ENCODE measurements at places on chromosomes 13 and 19.

DNA sequence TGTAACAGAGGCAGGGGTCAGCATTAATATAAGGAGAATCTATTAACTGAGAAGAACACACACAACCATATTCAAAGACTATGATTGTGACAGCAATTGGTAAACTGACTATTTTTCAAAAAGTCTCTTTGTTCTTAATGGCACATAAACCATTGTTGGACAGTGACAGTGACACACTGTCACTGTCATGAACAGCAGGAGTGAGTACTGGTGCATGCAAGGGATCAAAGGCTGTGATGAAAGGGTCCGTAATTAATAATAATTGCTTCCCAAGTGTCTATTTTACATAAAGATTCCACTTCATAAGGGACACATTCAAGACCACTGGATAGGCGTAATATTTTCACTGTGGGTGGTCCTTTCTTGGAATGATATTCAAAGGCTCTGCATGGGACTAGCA lies 50.7 kb downstream of the LHFPL6 start:
- no peak for DNase-seq

- peak; percentile 20 for DNase-seq
Observed at GRCh38 chr13:45781553-45782326, 69.8 kb downstream of the SIAH3 start.

DNA sequence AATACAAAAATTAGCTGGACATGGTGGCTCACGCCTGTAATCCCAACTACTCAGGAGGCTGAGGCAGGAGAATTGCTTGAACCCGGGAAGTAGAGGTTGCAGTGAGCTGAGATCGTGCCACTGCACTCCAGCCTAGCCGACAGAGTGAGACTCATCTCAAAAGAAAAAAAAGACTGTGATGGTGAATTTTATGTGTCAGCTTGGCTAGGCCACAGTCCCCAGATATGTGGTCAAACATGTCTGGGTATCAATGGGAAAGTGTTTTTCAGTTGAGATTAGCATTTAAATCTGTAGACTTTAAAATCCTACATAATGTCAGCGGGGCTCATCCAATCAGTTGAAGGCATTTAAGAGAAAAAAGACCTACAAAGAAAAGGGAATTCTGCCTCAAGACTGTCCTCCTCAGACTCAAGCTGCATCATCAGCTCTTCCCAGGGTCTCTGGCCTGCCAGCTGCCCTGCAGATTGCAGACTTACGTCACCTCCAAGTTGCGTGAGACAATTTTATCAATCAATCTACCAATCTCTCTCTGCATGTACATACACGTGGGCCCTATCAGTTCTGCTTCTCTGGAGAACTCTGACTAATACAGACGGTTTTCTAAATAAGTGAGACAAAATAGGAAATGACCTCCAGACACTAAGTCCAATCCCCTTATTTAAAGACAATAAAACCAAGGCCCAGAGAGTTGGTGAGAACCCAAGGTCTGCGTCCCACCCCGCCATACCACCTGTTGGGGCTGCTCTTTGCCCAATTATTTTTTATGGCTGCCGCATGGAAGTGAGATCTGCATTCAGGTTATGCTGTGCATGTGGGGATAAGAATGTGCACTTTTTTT lies 99.2 kb downstream of the ABCC4 start:
- no peak for DNase-seq

DNA sequence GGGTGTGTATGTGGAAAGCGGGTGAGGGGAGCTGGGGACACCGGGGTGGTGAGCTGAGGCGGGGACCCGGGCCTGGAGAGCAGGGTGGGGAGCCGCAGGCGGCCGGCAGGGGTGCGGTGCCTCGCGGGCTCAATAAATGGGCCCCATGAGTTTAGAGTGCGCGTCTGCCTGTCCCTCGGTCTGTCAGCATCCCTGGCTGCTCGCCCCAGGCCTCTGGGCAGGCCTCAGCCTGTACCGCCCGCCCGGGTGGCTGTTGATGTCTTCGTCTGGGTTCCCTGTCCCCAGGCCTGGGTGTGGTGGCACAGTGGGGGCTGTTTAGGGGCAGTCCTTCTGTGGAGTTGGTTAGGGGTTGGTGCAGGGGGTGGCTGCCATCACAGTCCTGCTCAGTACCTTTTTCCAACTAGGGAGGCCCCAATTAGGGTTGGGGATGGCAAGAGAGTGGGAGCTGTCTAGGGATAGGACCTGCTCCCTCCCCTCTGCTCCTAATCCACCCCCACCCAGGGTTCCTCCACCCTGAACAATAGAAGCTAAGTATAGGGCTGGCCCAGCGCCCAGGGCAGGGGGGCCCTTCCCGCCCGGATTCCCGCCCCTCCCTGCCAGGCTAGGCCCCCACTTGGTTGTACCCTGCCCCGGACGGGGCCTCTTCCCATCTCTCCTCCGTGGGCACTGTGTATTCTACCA lies 12.2 kb downstream of the CIC start:
- no peak for DNase-seq

DNA sequence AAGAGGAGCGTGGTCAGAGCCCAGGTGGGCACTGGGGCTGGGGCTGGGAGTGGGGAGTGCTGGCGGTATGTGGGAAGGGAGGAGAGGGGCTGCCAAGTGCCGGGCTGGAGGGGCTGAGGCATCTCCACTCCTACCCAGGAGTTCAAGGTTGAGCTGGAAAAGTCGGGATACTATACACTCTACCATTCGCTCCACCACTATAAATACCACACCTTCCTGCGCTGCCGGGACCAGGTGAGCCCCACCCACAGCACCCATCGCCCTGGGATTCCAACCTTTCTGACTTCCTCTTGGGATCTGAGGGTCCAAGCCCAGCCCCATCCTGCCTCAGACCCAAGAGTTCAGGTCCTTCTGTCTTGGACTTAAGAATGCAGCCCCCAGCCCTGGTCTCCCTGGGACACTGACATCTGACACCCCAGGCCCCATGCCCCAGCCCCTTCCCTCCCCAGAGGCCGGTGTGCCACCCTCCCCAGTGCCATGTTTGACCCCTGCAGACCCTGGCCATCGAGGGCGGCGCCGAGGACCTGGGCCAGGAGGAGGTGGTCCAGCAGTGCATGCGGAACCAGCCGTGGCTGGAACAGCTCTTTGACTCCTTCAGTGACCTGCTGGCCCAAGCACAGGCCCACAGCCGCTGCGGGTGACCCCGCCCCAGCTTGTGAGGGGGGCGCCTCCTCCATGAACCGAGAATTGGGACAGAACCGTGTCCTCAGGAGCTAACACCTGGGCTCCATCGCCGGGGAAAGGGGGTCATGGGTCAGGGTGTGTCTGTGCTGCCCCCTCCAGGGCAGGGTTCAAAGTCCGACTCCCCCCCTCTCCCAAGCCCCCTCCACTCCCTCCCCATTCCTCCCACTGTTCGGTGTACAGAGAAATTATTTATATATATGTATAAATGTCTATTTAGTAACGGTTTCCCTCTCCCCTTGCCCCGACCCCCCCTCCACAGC lies 14.7 kb downstream of the RRAS start:
- no peak for DNase-seq

DNA sequence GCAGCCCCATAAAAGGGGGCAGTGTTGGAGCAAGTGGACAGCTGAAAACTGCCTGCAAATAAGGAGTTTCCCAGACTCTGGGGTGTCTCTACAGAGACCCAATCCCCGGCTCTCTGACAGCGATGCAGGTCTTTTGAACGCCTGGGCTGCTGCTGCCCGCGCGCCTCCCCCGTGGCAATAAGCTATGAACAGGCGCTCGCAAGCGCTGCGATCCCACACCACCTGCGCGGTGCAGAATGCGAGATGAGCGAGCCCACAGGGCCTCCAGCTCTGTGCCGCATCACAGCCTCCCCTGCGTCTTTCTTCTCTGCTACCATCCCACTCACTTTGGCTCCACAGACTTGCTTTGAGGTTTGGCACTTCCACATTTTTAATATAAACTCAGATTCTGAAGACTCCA lies 62.3 kb downstream of the KCTD15 start:
- DNase-seq = no peak

GRCh38 chr13:88656751-88657150 lies 985.6 kb downstream of the SLITRK5 start:
- no peak for DNase-seq

DNA sequence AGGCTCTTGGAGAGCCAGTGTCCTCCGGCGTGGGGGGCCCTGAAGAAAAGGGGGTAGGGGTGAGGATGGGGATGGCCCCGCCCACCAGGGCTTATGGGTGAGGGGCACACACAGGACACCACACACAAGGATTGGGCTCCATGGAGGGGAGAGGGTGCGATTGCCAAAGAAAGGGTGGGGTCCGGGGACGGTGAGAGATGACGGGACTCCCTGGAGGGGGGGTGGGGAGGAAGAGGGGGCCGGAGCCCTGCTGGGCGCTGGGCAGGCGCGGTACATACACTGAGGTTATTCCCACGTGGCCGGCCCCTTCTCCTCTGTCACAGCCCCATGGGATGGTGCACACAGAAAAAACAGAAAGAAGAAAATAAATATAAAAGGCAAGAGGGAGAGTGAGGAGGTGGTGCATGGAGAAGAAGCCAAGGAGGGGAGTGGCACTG lies 60.1 kb downstream of the IER2 start:
- DNase-seq = no peak

DNA sequence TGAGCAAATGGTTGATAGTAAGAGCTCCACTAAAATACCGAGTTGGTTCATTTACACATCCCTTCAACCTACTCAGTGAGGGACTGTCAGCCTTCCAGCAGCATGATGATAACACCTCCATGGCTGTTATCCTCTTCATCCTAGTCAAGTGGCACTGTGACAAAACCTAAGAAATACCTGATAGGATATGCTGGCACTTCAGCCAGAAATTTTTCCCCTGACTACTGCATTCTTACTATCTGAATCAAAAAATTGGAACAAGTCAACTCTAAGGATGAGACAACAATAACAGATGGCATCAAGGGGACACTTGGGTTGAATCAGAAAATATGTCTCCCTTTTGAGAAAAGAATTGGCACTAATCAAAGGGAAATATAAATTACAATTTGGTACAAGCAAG lies 193.9 kb downstream of the KCTD12 start:
- DNase-seq = no peak

- DNase-seq = peak; percentile 34
Observed at GRCh38 chr19:53989600-53990533, 1.6 kb upstream of the CACNG6 start.

DNA sequence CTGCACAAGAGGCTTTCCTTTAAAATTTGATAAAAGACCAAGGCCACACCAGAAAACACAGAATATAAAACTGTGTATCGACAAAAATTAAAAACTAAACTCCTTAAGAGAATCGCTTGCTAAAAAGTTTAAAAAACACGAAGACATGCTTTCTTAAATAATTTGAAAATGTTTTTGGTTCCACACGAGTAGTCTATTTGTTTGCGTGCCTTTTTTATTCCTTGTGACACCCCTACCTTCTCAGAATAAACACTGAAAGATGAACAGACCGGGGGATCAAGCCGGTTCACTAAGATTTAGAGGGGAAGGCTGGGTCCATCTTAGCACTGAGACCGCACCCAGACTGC lies 256.4 kb upstream of the STARD13 start:
- no peak for DNase-seq

DNA sequence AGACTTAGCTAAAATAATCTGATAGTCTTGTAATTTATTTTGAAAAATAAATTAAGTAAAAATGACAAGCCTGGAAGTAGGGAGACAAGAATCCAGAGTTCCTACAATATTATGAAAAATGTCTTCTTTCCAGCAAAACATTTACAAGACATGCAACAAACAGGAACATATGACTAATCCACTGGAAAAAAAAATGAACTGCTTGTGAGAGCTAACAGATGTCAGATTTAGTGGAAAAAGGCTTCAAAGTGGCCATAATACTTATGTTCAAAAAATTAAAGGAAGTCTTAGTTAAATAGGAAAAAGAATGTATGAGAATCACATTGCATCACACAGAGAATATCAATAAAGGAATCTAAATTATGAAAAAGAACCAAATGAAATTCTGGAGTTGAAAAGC lies 2082.0 kb upstream of the PCDH20 start:
- no peak for DNase-seq

GRCh38 chr13:98570929-98571372 lies 6.0 kb downstream of the STK24 start:
- peak; percentile 73 for DNase-seq

DNA sequence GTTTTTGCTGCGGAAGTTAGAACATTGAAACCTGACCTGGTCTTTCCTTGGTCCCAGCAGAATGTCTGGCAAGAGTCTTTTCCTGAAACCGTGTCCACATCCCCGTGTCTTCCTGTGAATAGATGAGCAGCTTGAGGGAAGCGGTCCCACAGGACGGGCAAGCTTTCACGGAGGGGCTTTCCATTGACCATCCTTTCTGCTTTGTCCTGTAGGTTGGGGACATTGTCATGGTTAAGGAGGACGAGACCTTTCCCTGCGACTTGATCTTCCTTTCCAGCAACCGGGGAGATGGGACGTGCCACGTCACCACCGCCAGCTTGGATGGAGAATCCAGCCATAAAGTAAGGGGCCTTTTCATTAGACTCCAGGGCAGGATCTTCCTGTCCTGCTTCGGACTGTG lies 126.0 kb downstream of the ATP11A start:
- DNase-seq = no peak

GRCh38 chr13:76292726-76293125 lies 593.5 kb downstream of the KCTD12 start:
- no peak for DNase-seq

DNA sequence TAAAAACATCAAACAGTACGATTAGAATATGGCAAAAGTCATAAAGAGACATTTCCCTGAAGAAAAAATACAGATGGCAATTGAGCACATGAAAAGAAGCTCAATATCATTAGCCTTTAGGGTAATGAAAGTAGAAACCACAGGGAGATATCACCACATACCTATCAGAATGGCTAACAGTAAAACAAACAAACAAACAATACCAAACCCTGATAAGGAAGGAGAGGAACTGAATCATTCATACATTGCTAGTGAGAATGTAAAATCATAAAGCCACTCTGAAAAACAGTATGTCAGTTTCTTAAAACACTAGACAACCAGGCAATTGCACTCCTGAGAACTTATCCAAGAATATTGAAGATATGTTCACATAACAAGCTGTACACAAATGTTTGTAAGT lies 1342.5 kb upstream of the SLC10A2 start:
- peak; percentile 71 for DNase-seq

GRCh38 chr13:40787062-40787461 lies 2.3 kb upstream of the SLC25A15 start:
- no peak for DNase-seq

GRCh38 chr13:39023761-39024160 lies 14.1 kb downstream of the PROSER1 start:
- peak; percentile 53 for DNase-seq

- no peak for DNase-seq
Observed at GRCh38 chr13:28819046-28819730, 951 bp upstream of the MTUS2 start.
